Activated CD8-positive, alpha-beta memory T cell treated with anti-CD3 and anti-CD28 coated beads, Interleukin-2, amount 50 U/mL, for 48 hours (primary cell): ENCODE measurements at places on chromosomes 4 and X.

DNA sequence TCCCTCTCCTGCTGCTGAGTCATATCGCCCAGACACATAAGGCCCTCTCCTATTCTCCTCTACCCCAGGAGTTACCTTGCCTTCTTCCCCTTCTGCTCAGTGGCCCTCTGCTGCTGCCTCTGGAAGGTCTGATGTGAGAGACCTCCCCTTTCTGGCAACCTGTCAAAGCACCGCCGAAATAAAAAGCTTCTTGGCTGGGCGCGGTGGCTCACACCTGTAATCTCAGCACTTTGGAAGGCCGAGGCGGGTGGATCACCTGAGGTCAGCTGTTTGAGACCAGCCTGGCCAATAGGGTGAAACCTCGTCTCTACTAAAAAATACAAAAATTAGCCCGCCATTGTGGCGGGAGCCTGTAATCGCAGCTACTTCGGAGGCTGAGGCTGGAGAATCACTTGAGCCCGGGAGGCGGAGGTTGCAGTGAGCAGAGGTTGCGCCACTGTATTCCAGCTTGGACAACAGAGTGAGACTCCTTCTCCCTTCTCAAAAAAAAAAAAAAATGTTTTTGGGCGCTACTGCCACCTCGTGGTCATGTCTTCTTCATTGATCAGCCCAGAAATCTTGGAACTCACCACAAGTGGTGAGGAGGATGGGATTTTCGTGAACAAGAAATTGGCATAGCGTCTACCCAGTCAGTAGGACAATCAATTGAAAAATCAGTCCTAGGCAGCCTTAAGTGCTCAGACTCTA lies 8.6 kb upstream of the ZXDA start:
- DNase-seq = no peak

- DNase-seq = no peak
These were observed 655.3 kb upstream of the SPANXN1 start for GRCh38 chrX:144592036-144592435.

DNA sequence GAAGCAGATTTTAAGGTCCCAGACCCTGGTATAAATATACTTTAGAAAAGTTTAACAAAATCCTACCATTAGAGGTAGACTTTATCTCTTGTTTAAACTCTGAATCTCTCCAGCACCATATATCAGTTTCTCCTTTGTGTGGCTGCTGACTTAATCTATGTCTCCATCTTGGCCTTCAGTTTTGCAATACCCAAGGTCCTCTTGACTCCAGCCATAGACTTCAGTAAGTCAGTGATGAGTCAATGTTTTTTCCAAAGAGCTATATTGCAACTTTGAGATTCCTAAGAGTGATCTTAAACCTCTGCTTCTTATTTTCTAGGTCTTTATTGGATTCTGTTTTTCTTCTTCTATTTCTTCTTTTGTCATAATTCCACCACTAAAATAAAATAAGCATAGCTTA lies 50.8 kb upstream of the ADGRL3 start:
- no peak for DNase-seq

DNA sequence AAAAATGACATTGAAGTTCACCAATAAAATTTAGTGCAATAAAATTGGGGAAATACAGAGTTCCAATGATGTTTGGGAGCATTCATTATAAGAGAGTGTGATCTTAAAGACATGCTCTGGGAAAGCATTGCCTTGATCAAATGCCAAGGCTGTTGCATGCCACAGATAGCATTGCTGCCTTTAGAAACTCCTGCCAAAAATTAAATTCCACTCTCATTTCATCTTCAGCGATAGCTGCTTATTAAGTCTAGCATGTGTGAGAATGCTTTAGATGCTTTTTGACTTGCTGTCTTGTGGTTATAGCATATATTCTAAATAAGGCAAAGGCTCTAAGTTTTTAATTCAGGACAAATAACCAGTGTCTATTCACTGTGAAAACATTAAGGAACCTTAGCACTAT lies 49.3 kb downstream of the NPNT start:
- DNase-seq = no peak

DNA sequence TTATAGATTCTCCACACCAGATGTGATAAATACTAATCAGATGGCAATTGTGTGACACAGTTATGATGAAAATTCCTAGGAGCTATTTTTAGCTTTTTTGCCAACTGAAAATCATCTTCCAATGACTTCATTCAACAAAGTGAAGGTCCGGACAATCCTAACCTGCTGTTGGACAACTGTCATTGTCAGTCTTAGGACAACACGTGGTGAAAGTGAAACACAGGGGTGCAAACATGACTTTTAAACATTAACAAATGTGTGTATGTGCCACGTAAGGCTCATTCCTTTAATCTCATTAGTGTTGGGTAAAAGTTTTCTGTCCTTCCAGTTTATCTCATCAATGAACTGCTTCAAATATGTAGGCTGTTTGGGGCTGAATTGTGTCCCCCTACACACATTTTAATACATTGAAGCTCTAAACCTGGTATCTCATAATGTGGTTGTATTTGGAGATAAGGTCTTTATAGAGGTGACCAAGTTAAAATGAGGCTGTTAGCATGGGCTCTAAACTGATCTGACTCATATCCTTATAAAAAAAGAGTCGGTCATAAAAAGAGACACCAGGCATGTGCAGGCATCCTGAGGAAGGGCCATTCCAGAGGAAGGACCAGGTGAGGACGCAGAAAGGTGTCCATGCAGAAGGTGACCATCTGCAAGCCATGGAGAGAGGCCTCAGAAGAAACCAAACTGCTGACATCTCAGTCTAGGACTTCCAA lies 41.2 kb upstream of the SMAD1 start:
- DNase-seq = no peak

DNA sequence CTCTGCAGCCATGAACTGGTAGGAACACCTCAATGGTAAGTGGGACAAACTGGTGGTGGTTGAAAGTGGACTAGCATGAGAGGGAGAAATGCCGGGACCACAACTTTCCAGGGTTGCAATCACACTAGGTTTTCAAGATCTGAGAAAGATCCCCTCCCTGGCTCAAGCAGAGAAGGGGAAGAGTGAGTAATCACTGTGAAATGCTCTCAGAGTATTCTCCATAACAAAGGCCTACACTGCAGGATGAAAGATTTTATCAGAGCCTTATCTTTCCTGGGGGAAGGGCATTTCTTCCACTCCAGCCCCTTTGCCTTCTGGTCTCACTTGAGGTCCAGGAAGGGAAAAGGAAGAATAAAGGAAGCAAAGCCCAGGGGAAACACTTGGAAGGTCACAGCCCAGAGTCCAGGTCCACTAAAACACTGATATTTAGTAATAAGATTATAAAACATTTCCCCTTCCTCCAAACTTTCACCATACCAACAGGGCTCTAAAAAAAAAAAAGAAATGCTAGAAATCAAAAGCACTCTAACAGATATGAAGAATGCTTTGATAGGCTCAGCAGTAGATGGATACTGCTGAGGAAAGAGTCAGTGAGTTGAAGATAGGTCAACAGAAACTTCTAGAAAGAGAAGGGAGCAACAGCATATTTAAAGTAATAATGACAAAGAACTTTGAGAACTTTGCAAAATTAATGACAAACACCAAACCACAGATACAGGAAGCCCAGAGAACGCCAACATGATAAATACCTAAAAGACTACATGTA lies 95.9 kb downstream of the WDFY3 start:
- DNase-seq = no peak
